ENCODE measurements at places on chromosomes 1 and 21.
A peak's percentile ranks its signal among the peaks of the same experiment; 100 is the strongest.

DNA sequence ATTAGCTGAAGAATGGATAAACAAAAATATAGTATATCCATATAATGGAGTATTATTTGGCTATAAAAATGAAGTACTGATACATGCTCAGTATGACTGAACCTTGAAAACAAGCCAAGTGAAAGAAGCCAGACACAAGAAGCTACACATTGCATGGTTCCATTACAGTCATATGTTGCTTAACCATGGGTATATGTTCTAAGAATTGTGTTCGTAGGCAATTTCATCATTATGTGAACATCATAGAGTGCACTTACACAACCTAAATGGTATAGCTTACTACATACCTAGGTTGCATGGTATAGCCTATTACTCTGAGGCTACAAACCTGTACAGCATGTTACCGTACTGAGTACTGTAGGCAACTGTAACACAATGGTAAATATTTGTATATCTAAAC is 28.6 kb upstream of the FCAMR start:
- DNase-seq: peak; percentile 79

DNA sequence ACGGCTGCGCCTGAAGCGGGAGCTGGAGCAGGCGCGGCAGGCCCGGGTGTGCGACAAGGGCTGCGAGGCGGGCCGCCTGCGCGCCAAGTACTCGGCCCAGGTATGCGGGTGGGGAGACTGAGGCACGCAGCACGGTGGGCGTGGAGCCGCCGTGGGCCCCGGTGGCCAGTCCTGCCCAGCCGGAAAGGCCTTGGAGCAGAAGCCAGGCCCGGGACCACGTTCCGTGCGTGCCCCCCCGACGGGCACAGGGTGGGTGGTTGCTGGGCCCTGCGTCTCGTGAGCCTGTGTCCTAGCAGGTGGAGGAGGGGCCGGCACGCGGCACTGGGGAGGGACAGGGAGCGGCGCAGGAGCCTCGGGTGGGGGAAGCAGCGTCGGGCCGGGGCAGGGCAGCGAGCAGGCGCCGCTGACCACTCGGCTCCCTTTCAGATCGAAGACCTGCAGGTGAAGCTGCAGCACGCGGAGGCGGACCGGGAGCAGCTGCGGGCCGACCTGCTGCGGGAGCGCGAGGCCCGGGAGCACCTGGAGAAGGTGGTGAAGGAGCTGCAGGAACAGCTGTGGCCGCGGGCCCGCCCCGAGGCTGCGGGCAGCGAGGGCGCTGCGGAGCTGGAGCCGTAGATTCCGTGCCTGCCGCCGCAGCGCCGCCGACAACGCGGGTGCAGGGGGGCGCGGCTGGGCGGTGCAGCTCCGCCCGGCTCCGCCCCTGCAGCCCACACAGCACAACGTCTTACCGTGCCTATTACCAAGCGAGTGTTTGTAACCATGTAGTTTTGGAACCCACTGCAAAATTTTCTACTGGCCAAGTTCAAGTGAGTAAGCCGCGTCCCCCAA is 78.2 kb downstream of the SKI start:
- no peak for DNase-seq

- DNase-seq: no peak
Observed at GRCh38 chr1:232830661-232831060, 25.4 kb downstream of the MAP10 start.

DNA sequence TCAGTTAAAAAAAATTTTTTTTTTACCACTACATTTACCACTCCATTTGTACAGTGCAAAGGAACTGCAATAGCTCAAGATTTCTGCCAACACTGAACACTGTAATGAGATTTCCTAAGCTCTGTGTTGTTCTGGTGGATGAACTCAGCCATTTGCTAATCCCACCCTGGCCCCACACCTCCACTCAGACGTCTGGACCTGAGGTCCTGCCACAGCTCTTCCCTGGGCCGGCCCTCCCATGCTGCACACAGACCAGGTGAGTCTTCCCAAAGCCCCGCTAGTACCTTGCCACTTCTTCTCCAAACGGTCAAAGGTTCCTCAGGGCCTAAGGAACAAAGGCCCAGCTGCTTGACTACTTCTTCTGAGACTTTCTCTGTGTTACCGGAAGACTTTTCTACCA is 56.4 kb downstream of the SLC45A1 start:
- no peak for DNase-seq

DNA sequence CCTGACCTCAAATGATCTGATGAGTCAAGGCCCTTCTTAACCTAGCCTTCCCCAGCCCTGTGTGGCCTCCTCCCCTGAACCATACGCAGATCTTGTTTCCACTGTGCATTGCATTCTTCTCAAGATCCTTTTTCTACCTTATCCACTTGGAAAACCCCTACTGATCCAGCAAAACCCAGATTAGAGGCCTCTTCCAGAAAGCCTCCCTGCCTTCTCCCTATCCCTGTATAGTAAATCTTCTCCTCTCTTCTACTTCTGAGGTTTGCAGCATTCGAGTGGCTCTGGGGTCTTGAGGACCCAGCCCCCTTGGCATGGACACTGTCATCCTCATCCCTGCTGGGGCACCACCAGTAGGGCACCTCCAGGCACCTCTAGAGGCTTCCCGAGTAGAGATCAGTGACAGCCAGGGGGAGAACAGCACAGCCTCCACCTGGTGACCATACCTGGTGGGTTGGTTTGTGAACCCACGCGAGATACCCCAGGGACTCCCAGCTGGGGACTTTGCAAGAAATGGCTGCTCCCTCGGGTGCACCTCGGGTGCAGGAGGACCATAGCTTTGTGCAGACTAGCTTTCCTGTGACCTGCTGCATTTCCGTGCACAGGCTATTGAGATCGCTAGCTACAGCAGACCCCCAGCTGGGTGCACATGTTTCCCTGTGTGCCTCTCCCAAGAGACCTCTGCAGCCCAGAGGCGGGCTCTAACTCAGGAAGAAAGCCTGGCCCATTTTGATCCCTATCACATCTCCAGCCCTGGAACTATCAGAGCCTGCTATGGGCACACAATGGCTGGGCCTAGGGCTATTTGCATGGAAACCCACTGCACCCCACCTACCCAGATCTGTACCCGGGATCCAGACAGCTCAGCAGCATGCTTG is 34.2 kb downstream of the MATN1 start:
- DNase-seq: no peak

- no peak for DNase-seq
Observed at GRCh38 chr1:81111818-81112217, 688.9 kb upstream of the ADGRL2 start.

DNA sequence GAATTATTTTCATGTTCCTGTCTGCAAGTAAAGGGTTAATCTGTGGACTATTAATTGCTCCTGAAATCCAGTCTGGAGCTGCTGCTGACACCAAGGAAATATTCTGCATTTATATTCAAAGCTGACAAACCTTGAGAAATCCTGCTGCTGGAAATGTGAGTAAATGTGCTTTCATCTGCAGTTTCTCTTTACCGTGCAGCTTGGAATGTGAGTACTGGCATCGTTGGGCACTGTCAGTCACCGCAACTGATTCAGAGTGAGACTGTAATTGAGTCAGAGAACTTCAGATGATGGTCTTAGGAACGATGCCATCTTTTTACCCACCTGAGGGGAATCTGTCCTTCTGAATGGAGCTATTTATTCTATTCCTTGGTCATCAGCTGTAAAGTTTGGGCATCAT is 420.6 kb downstream of the SIPA1L2 start:
- no peak for DNase-seq

GRCh38 chr1:167202049-167202448 is 18.6 kb upstream of the POU2F1 start:
- no peak for DNase-seq

All from HL-60 (cell line).